ENCODE measurements at places on chromosomes 5 and 9.

GRCh38 chr9:127679506-127679905 is 27.3 kb upstream of the CFAP157 start:
- DNase-seq = no peak

GRCh38 chr5:35799753-35800152 is 56.9 kb upstream of the IL7R start:
- no peak for DNase-seq

- DNase-seq = no peak
These were observed 8.9 kb downstream of the LRRC26 start for GRCh38 chr9:137160716-137161557.

- no peak for DNase-seq
These were observed 7.8 kb upstream of the GPX8 start for GRCh38 chr5:55151923-55152842.

DNA sequence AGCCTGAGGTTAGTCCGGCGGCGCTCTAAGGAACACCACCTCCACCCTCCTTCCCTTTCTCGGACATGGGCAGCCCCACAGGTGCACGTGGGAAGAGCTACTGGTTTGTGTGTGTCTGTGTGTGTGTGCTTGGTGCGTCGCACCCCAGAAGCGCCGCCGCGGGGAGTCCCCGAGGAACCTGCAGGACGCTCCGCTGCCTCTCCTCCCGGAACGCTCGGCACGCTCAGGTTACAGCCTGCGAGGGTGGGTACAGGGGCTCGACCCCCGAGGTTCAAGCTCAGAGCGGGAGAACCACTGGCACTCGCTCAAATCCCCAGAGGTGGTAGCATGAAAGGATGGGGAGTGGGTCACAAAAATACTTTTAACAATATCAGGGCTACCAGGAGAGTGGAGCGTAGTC is 2.0 kb downstream of the ASTN2 start:
- no peak for DNase-seq

DNA sequence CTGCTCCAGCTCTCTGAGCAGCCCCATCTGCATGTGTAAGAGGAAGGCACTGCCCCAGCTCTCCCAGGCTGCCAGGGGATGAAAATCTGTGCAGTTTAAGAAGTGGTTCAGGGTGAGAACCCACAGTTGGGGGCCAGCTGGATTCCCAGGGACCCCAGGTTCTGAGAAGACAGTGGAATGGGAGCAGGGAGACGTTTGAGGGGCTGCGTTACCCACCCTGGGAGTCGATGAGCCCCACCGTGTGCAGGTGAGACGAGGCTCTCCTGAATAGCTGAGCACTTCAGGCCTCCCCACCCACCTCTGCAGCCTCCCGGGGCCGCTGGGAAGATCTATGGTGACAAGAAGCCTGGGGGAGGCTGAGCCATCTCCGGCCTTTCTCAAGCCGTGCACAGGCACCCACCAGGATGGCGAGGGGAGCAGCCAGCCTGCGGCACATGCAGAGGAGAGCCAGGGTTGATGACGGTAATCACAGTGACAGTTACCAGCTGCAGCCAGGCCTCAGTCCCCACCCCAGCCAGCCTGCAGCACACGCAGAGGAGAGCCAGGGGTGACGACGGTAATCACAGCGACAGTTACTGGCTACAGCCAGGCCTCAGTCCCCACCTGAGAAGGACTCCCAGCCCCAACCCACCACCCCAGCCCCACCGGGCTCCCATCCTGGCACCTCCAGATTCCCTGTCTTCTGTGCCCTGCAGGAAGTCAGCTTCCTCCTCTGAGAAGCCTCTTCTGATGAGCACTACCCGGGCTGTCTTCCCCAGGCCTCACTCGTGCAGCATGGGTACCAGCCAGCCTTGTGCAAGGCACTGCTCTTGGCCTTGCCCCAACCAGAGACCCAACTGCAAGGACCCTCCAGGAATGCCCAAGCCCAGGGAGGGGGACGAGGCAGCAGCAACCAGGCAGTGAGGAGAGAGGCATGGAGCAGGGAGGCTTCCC is 150.8 kb upstream of the PPP1R26 start:
- DNase-seq = no peak

GRCh38 chr9:99820685-99821395 is 845 bp upstream of the NR4A3 start:
- no peak for DNase-seq

GRCh38 chr9:120868339-120868675 is 8.7 kb downstream of the PHF19 start:
- no peak for DNase-seq

Measured in GM19239 (cell line).